CD4-positive, alpha-beta T cell (primary cell): ENCODE measurements at places on chromosomes 16 and 17.
A peak's percentile ranks its signal among the peaks of the same experiment; 100 is the strongest.

GRCh38 chr17:1074886-1075605 lies 78.1 kb downstream of the TIMM22 start:
- H3K4me3 ChIP-seq = no peak overlapping the region
- DNase-seq = no peak
- H3K4me1 ChIP-seq = no peaks in the 10 kb centered on the region
- no peak overlapping the region for H3K27ac ChIP-seq
- no peaks in the 10 kb centered on the region for H3K27me3 ChIP-seq

GRCh38 chr17:32123782-32124181 lies 18.5 kb upstream of the RHOT1 start:
- no peak for DNase-seq
- no peak overlapping the region for H3K4me3 ChIP-seq
- peaks cover 20% of the 10 kb centered on the region for H3K4me1 ChIP-seq
- no peaks in the 10 kb centered on the region for H3K27me3 ChIP-seq
- H3K36me3 ChIP-seq = no peaks in the 10 kb centered on the region
- no peak overlapping the region for H3K27ac ChIP-seq

- H3K4me1 ChIP-seq = peaks cover 22% of the 10 kb centered on the region
- no peak overlapping the region for H3K27ac ChIP-seq
- no peak for DNase-seq
- no peak overlapping the region for H3K4me3 ChIP-seq
- no peaks in the 10 kb centered on the region for H3K36me3 ChIP-seq
Observed at GRCh38 chr17:79095345-79096055, 20.9 kb downstream of the ENGASE start.

GRCh38 chr17:58412961-58413586 lies 4.3 kb downstream of the RNF43 start:
- no peak overlapping the region for H3K4me3 ChIP-seq
- no peaks in the 10 kb centered on the region for H3K27me3 ChIP-seq

DNA sequence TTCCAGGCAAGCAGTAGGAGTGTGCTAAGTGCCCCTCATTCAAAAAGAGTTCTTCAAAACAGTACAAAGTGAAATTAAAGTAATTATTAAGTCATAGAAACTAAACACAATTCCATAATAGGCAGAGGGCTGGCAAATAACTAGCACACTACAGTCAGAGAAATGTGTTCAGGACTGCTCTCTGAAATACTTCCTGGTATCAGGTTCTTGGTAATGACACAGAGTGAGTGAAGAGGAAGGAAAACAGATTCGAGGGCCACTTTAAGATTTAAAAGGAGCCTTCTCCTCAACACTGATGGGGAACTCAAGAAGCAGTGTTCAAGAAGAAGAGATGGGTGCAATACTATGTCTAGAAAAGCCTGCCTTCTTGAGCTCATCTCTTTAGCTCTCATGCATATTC lies 139.2 kb downstream of the TOX3 start:
- no peak overlapping the region for H3K27ac ChIP-seq
- no peaks in the 10 kb centered on the region for H3K27me3 ChIP-seq
- no peaks in the 10 kb centered on the region for H3K4me1 ChIP-seq
- no peak for DNase-seq

DNA sequence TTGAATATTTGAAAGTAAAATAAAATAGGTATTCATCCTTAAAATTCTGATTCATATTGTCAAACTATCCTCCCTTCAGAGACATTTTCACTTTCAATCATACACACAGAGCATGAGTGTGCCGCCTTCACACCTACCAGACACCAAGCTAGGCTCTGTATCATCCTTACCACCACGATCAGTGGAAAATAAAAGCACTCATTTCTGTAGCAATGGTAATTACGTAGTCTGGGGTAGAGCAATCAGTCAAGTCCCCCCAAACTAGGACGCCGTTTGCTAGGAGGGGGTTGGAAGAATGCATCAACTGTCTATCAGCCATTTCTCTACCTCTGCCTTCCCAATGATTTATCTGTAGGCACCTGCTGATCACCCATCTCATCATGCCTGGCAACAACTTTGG lies 84.6 kb upstream of the GRIN2A start:
- H3K27ac ChIP-seq = no peak overlapping the region
- no peaks in the 10 kb centered on the region for H3K36me3 ChIP-seq
- no peak for DNase-seq
- no peaks in the 10 kb centered on the region for H3K4me1 ChIP-seq
- no peaks in the 10 kb centered on the region for H3K27me3 ChIP-seq

DNA sequence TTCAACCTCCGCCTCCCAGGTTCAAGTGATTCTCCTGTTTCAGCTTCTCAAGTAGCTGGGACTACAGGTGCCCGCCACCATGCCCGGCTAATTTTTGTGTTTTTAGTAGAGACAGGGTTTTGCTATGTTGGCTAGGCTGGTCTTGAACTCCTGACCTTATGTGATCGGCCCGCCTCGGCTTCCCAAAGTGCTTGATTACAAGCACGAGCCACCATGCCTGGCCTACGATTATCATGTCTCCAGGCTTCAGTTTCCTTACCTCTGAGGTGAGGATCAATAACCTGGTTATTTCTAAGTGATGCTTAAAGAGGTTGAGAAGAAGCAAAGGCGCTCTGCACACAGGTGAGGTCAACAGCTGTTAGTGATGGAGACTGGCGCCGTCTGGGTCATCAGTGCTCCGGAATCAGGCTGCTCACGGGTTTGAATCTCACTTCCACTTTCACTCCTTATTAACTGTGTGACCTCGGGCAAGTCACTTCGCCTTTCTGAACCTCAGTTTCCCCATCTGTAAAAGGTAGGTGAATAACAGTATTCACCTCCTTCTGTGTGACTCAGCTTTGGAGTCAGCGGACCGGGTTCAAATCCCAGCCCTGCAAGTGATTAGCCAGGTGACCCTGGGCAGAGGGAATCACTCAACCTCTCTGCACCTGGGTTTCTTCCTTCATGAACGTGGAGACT lies 745 bp upstream of the ABCC1 start:
- H3K36me3 ChIP-seq = no peaks in the 10 kb centered on the region
- peaks cover 44% of the 10 kb centered on the region for H3K4me1 ChIP-seq
- no peaks in the 10 kb centered on the region for H3K27me3 ChIP-seq
- peak overlapping the region; percentile 79 for H3K4me3 ChIP-seq
- peak overlapping the region; percentile 72 for H3K27ac ChIP-seq
- DNase-seq = no peak

DNA sequence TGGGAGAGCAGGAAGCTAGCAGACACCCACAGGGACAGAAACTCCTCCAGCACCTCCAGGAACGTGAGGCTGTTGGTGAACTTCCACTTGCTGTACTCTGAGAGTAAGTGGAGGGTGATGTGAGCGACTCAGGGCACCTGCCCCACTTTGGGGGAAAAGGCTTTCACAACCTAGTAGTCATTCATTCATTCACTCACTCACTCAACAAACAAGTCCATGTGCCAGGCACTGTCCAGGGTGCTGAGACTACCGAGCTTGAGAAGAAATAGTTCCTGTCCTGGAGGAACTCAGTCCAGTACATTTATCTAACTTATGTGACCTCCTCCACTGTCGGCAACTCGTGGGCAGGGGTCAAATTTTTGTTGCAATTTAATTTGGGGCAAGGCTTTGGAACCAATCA lies 26.6 kb downstream of the LGALS9 start:
- no peaks in the 10 kb centered on the region for H3K36me3 ChIP-seq
- no peaks in the 10 kb centered on the region for H3K27me3 ChIP-seq
- H3K4me3 ChIP-seq = no peak overlapping the region
- no peak for DNase-seq

DNA sequence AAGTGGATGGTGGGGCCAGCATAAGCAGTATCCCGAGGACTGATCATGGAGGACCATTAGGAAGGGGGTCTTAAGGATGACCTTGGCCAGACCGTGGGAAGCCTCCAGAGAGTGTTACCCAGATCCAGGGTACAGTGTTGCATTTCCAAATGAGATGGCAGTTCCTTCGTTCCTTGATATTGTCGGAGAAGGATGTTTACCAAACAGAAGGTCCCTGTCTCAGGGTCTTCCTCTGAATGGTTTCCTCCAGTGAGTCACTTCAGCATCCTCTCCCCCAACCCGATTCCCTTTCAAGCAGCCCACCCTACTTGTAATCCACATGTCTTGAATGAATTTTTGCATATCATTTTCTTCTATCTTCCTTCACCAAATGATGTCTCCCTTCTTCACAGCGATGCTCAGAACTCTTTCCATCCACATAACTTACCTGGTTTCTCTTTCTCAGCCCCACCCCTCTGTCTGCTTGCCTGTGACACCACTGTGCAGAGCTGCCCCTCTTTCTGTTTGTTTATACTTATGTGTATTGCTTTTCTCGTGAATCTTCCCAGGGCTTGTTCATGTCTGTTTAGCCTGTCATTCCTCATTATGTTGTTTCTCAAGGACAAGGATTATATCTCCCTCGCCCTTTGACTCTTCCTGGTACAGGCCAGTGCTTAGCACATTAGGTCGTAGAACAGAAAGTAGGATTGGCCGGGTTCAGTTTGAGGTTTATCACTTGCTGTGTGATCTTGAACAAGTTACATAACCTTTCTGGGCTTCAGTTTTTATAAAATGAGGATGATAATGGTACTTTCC lies 5.7 kb downstream of the GOSR2 start:
- peaks cover 45% of the 10 kb centered on the region for H3K36me3 ChIP-seq
- H3K4me1 ChIP-seq = peaks cover 14% of the 10 kb centered on the region
- H3K4me3 ChIP-seq = no peak overlapping the region
- H3K27ac ChIP-seq = no peak overlapping the region
- no peaks in the 10 kb centered on the region for H3K27me3 ChIP-seq
- no peak for DNase-seq
